ENCODE measurements at places on chromosomes 2 and 18.

GRCh38 chr2:160087854-160088745, 25.7 kb upstream of the PLA2R1 start:
- DNase-seq: no peak

DNA sequence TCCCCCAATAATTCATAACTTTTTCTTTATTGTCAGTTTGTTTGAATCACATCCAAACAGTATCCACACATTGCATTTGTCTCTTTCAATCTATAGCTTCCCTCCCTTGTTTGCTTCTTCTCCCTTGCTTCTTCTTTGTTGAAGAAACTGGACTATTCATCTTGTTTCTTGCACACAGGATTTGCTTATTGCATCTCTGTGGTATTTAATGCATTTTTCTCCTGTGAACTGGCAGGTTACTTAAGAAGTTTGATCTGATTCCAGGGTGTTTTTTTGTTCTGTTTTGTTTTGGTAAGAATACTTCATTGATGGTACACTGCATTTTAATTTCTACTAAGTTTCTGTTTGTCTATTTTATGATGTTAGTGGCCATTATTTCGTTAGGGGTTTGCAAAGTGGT, 166.8 kb downstream of the CAMKMT start:
- DNase-seq: no peak

DNA sequence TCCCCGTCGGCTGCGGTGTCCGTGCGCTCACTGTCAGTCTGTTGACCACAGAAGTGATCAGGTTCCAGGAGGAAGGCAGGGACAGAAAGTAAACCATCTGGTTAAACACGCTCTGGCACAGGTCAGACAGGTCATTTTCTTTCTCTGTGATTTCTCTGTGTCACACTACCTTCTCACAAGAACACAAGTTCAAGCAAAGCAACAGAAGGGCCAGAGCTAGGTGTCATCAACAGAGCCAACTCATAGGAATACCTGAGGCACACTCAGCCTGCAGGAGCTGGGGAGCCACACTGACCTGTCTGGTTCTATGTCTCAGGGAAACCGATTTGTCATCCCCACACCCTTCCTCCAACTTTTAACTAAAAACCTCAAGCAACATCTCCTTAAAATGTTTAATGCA, 115.1 kb upstream of the ZBTB14 start:
- no peak for DNase-seq

DNA sequence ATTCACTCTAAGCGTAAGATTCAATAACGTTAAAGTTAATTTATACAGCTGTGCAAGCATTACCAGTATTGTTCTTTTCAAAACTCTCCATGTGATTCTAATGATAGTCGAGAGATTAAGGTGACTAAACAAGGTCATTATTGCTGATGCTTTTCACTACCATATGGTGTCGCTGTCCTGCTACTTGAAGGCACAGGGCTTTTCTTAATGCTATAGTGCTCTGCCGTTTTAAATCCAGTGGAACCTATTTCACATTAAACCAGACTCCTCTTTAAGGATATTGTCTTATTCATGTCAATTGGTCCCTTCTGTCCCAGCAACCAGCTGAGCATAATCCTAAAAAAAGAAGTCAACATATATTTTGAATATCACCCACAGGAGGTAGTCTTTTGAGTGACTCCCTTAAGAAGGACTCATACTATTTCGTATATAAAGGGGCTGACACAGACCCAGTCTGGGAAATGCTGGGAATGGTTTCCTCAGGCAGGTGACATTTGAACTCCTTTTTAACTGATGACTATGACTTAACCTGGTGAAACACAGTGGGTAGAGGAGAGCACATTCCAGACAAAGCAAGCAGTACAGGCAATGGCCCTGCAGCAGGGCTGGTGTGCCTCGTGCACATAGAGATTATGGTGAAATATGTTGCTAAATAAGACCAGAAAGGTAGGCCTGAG, 53.9 kb upstream of the CYTIP start:
- no peak for DNase-seq

DNA sequence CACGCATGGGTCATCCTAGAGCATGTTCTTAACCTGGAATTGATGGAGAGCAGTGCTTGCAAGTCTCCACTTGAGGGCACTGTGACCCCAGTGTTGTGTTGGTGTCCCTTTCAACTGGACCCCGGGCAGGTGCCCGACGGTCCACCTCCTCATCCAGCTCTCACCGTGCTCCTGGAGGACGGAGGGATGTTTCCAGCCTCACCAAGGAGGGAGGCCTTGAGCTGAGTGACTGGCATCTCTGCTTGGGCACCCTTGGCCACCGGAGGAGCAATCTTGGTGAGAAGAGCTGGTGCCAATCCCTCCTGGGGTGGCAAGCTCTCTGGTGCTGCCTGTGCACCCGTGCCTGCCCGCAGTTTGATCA, 45.4 kb upstream of the ASB18 start:
- DNase-seq: no peak

GRCh38 chr2:31294196-31294595, 60.2 kb downstream of the EHD3 start:
- DNase-seq: no peak

DNA sequence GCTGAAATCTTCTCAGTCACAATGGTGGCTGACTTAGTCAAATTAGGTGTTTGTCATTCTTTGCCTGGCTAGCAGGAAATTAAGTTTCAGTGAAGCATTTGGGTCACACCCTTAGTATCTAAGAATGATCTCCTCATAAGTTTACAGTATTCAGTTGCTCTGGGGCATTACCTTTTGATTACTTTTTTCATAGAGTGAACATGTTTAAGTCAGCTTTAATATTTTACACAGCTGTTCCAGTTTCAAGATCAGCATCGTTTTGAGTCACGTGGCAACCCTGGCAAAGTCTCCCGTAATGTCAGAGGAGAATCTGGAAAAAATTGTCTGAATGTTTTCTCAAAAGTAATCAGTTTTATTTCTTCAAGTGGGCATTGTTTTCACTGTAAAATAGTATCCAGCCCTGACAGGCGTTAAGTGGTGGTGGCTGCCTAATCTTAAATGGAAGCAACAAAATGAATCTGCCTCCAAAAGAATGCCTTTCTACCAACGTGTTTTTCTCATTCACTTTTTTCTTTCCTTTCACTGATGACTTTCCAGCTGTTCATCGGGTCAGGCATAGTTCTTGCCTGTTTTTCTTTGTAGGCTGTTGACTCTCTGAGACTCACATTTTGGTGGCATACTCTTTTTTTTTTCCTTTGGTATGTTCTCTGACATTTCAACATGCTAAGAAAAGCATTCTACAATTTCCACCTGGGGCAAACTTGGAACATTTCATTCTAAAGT, 319.6 kb upstream of the TCF4 start:
- peak; percentile 29 for DNase-seq

All from heart right ventricle (tissue), 16 donors.